ENCODE measurements at places on chromosomes 4 and X.

DNA sequence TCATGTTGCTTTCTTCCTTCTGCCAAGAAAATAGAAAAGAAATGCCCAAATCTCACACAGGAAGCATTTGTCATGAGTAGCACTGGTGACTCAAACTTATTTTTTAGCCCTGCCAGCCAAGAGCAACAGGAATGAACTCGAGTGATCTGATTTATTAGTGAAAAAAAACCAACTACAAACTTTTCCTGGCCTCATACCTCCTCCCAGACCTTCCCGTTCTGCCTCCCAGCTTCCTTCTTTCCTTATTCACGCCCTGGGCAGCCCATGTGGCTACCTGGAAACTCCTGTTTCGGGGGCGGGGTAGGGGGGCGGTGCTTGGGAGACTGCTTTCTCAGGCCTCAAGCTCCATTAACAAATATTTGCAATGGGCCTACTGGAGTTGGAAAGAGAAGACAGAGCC lies 178.5 kb downstream of the NHS start:
- DNase-seq: no peak

GRCh38 chrX:57451426-57452020 lies 140.3 kb upstream of the ZXDB start:
- no peak for DNase-seq

- no peak for DNase-seq
Observed at GRCh38 chrX:118627084-118627758, 100.2 kb upstream of the IL13RA1 start.

DNA sequence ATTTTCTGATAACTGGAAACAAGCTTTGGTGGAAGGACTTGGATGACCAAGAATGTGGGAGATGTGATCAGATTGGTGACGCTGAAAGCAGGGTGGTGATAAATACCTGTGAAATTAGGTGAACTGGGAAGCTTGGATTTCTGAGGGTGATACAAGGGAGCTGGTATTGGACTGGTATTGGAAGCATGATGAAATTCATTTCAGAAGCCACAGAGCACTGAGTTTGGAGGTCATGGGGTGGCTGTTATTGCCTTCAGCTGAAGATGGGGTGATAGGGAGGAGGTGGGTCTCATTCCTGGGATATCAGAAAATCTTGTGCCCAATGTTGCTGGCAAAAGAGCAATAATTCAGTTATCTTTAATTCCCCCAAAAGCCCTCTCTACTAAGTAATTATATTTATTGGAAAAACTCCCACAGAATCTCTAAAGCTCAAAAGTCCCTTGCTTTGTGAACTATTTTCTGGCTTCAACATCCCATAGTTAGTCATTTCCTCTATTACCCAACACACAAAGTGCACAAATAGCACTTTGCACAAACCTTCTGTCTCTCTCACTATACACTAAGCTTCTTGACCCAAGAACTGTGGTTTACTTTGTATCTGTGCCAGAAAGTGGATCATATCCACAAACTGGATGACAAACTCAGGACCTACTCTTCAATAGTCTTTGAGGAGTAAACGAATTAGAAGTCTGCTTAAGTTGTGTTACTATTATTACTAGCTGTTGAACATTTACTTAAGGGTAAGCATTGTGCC lies 23.1 kb upstream of the CAMK2D start:
- no peak for DNase-seq

DNA sequence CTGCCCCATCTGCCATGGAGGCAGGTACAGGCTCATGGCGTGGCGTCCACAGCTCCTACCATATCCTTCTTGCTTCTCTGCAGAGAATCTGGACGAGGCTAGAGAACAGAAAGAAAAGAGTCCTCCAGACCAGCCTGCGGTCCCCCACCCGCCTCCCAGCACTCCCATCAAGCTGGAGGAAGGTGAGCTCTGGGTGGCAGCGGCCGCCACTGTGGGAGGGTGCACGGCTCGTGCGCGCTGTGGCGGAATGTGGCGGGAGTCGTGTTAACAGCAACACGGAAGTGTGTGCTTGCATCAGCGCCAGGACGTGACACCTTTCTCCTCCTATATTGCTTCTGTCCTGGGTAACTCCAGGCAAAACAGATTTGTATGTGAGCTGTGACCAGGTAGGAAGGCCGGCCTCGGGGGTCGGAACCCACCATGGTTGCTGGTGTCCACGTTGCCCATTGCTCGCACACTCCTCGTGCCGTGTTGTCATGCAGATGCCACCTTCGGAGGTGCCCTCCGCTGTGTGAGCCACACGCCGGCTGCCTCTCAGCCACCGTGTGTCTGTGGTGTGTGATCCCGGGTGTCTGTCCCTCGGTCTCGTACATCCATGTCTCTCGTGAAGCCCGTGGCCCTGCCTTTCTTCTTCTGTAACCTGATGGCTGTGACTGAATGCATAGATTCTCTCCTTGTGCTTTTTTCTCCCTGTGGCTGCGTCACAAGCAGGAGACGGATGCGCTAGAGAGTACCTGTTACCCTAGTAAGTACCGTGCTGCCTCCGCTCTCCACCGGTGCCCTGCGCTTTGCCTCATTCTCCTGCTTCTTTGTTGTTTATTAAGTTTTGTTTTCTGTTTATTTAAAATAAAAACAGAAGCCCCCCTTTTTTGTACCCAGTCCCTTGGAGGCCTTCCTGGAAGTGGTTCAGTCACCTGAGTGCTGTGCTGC lies 37.0 kb downstream of the NOP14 start:
- DNase-seq: no peak

GRCh38 chr4:109733728-109734127 lies 3.9 kb upstream of the PLA2G12A start:
- no peak for DNase-seq
